Right lobe of liver (tissue), 6 donors: ENCODE measurements at places on chromosomes 6 and 20. TPM values are rescaled to one million over a fixed set of nuclear protein-coding genes. Genes with fewer than 3 reads are reported as not detected.
A peak's percentile ranks its signal among the peaks of the same experiment; 100 is the strongest.

DNA sequence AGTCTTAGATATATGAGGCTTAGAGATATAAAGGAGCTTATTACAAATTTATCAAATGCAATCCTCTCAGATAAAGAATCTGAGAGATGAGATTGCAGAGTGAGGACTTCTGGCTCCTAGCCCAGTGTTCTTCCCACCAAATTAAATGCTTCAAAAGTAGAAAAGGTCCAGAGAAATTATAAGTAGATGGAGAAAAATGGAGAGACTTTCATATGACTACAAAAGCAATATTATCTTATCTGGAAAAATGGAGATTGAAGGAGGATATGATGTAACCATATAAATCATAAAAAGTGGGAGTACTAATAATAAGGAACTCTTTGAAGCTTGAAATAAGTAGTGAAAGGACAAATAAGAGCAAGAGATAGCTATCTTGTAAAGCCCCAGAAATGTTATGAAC lies 2.8 kb downstream of the KCTD20 start:
- no peak overlapping the region for H3K4me3 ChIP-seq
- DNase-seq, result no peak
- no peaks in the 10 kb centered on the region for H3K27me3 ChIP-seq
- H3K4me1 ChIP-seq, result peaks cover 3% of the 10 kb centered on the region

GRCh38 chr6:45855642-45856394 lies 159.8 kb downstream of the CLIC5 start:
- no peak for DNase-seq
- H3K4me3 ChIP-seq, result no peak overlapping the region
- no peaks in the 10 kb centered on the region for H3K4me1 ChIP-seq
- H3K27me3 ChIP-seq, result no peaks in the 10 kb centered on the region

DNA sequence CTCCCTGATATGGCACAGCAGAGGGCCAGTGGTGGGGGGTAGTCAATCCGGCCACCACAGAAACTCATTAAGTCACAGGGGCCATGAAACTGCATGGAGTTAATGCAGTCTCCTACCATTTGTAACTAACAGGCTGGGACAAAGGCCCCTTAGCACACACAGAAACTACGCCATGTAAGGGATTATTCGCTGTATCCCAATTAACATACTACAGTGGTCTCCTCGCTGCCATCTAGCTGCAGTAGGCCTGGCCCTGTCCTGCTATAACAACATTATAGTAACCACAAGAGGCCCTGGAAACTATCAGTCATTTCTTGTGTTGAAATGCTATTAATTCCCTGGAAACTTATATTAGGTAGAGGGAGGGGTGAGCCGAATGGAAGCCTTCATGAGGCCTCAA lies 72.3 kb upstream of the CCN2 start:
- no peaks in the 10 kb centered on the region for H3K4me1 ChIP-seq
- no peaks in the 10 kb centered on the region for H3K36me3 ChIP-seq
- DNase-seq, result no peak
- H3K27me3 ChIP-seq, result no peaks in the 10 kb centered on the region
- no peak overlapping the region for H3K4me3 ChIP-seq

DNA sequence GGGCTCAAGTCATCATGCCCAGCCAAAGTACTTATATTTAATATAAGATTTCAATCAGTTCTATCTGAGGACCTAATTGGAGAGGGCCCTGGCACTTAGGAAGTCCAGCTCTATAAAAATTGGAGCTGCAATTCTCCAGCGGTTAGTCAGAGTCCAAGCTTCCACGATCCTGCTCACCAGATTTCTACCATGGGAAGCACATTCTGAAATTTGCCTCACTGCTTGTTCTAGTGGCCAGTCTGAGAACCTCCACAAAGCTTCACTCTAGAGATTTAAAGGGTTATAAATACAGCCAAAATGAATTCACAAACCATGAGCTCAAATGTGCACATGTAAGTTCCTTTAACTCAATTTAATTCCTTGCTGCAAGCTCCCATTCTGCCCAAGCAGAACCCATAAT lies 33.5 kb downstream of the PNLDC1 start:
- no peak overlapping the region for H3K4me3 ChIP-seq
- no peak overlapping the region for H3K27ac ChIP-seq
- no peaks in the 10 kb centered on the region for H3K36me3 ChIP-seq
- H3K27me3 ChIP-seq, result no peaks in the 10 kb centered on the region

- H3K4me1 ChIP-seq, result no peaks in the 10 kb centered on the region
- peaks cover 51% of the 10 kb centered on the region for H3K27me3 ChIP-seq
- DNase-seq, result no peak
- no peaks in the 10 kb centered on the region for H3K36me3 ChIP-seq
- H3K4me3 ChIP-seq, result no peak overlapping the region
- H3K27ac ChIP-seq, result no peak overlapping the region
Observed at GRCh38 chr6:98842342-98843180, 8.2 kb downstream of the POU3F2 start.

DNA sequence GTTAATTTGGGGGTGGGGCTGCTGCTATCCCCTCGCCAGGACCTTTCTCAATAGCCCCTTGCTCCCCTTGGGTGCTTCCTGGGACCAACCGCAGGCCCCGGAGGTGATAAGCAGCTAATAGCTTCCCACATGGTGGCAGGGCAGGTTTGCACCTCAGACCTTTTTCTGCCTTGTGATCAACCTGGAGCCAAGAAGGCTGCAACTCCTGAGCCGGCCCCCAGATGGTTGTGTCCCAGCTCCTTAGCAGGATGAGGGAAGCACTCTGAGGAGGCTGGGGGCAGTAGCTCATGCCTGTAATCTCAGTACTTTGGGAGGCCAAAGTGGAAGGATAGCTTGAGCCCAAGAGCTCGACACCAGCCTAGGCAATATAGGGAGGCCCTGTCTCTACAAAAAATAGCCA lies 85.5 kb downstream of the BMP7 start:
- no peak overlapping the region for H3K4me3 ChIP-seq
- H3K36me3 ChIP-seq, result no peaks in the 10 kb centered on the region
- no peak overlapping the region for H3K27ac ChIP-seq
- no peaks in the 10 kb centered on the region for H3K27me3 ChIP-seq
- DNase-seq, result no peak
- H3K4me1 ChIP-seq, result no peaks in the 10 kb centered on the region

GRCh38 chr6:156449569-156449968 lies 327.6 kb upstream of the ARID1B start:
- no peaks in the 10 kb centered on the region for H3K27me3 ChIP-seq
- H3K4me3 ChIP-seq, result no peak overlapping the region
- no peaks in the 10 kb centered on the region for H3K36me3 ChIP-seq
- DNase-seq, result no peak
- no peaks in the 10 kb centered on the region for H3K4me1 ChIP-seq

DNA sequence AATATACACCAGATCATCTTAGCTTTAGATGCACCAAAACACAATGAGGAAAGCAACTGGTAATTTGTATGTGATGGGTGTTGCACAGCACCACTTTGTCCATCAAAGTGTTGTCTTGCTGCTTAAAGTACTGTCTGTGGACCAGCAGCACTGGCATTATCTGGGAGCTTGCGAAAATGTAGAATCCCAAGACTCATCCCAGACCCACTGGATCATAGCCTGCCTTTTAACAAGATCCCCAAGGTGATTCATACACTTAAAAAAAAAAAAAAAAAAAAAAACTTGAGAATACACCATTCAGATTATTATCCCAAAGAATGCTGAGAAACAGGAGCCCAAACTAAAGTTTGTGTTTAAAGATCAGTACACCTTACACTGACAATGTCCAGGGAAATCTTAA lies 123.4 kb downstream of the TASP1 start:
- no peak for DNase-seq
- no peaks in the 10 kb centered on the region for H3K36me3 ChIP-seq
- H3K27me3 ChIP-seq, result no peaks in the 10 kb centered on the region
- H3K27ac ChIP-seq, result no peak overlapping the region

- no peak overlapping the region for H3K4me3 ChIP-seq
- H3K36me3 ChIP-seq, result no peaks in the 10 kb centered on the region
Observed at GRCh38 chr20:34578025-34578424, 19.5 kb downstream of the MAP1LC3A start.

- no peak overlapping the region for H3K4me3 ChIP-seq
- H3K27ac ChIP-seq, result no peak overlapping the region
- no peaks in the 10 kb centered on the region for H3K4me1 ChIP-seq
- no peaks in the 10 kb centered on the region for H3K36me3 ChIP-seq
Observed at GRCh38 chr6:70375166-70375565, 38.1 kb upstream of the FAM135A start.

DNA sequence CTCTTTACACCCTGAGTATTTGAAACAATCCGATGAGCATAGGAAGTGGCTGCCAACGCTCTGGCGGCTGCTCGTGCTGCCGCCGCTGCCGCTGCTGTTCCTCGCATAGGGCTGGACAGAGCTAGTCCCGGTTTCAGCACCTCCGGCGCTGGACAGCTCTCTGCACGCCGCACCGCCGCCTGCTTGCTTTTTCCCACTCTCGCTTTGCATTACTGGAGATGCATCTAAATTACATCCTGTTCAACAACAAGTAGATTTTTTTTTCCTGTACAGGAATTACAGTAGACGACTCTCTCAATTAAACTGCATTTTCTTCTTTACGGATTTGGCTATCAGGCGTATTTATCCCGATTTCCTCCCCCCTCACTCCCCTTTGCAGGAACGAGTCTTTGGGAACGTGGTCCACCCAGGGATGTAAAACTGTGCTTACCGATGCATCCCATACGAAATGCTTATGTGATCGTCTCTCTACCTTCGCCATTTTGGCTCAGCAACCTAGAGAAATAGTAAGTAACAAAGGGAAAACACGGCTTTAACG lies 563.8 kb downstream of the LMBRD1 start:
- H3K36me3 ChIP-seq, result no peaks in the 10 kb centered on the region
- peak; percentile 71 for DNase-seq
- H3K27ac ChIP-seq, result no peak overlapping the region
- H3K4me1 ChIP-seq, result no peaks in the 10 kb centered on the region
- H3K27me3 ChIP-seq, result no peaks in the 10 kb centered on the region

- no peak for DNase-seq
- H3K4me3 ChIP-seq, result no peak overlapping the region
- H3K27ac ChIP-seq, result no peak overlapping the region
- no peaks in the 10 kb centered on the region for H3K27me3 ChIP-seq
- no peaks in the 10 kb centered on the region for H3K36me3 ChIP-seq
- no peaks in the 10 kb centered on the region for H3K4me1 ChIP-seq
Observed at GRCh38 chr6:144586986-144587385, 301.9 kb downstream of the UTRN start.

- DNase-seq, result no peak
- H3K27me3 ChIP-seq, result no peaks in the 10 kb centered on the region
- H3K36me3 ChIP-seq, result no peaks in the 10 kb centered on the region
- no peaks in the 10 kb centered on the region for H3K4me1 ChIP-seq
Observed at GRCh38 chr6:75579951-75580350, 21.7 kb upstream of the SENP6 start.

- H3K4me3 ChIP-seq, result peak within 1 kb of the TSS; percentile 53
- no peaks in the 10 kb centered on the region for H3K27me3 ChIP-seq
- peaks cover 21% of the 10 kb centered on the region for H3K4me1 ChIP-seq
- DNase-seq, result peak; percentile 65
Observed at GRCh38 chr6:169724494-169725124, at the start of gene PHF10. TSS of gene PHF10 (minus strand) at chr6:169724500. CDS start at chr6:169723931, 569 bp downstream.

- H3K4me3 ChIP-seq, result no peak overlapping the region
- H3K36me3 ChIP-seq, result no peaks in the 10 kb centered on the region
- DNase-seq, result no peak
- H3K27me3 ChIP-seq, result no peaks in the 10 kb centered on the region
- no peak overlapping the region for H3K27ac ChIP-seq
- H3K4me1 ChIP-seq, result no peaks in the 10 kb centered on the region
Observed at GRCh38 chr6:30880698-30881252, 3.5 kb upstream of the DDR1 start.

- H3K4me3 ChIP-seq, result no peak overlapping the region
- no peaks in the 10 kb centered on the region for H3K27me3 ChIP-seq
- H3K27ac ChIP-seq, result no peak overlapping the region
Observed at GRCh38 chr20:40993794-40994540, 34.7 kb upstream of the TOP1 start.

GRCh38 chr6:43644940-43645612 lies at the start of gene RSPH9:
TSS of gene RSPH9 (plus strand) at chr6:43645036. CDS start at chr6:43645099, 63 bp downstream.
- H3K4me1 ChIP-seq, result no peaks in the 10 kb centered on the region
- no peaks in the 10 kb centered on the region for H3K27me3 ChIP-seq
- H3K27ac ChIP-seq, result no peak within 1 kb of the TSS
- H3K4me3 ChIP-seq, result peak within 1 kb of the TSS; percentile 38

GRCh38 chr20:57395111-57395966 lies 4.1 kb downstream of the RBM38 start:
- H3K27ac ChIP-seq, result no peak overlapping the region
- no peaks in the 10 kb centered on the region for H3K4me1 ChIP-seq
- no peak for DNase-seq
- H3K4me3 ChIP-seq, result no peak overlapping the region

DNA sequence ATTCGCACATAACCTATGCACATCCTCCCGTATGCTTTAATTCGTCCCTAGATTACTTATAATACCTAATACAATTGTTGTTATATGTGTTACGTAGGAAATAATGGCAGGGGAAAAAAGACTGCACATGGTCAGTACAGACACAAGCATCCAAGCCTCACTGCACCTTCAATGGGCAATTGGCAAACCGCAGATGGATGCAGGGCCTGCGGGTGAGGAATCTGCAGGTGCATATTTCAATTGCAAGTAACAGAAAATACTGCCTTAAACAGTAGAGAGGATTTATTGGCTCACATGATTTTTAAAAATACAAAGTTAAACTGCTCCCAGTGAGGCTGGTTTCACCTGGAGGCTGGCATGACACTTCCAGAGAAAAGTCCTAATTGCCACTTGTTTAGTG lies 142.1 kb upstream of the MLN start:
- H3K36me3 ChIP-seq, result no peaks in the 10 kb centered on the region
- no peak overlapping the region for H3K4me3 ChIP-seq
- H3K27me3 ChIP-seq, result no peaks in the 10 kb centered on the region
- no peak for DNase-seq
- no peaks in the 10 kb centered on the region for H3K4me1 ChIP-seq
- H3K27ac ChIP-seq, result no peak overlapping the region

GRCh38 chr20:45254383-45255262 lies at the start of gene SLPI:
TSS of gene SLPI (minus strand) at chr20:45254564. CDS start at chr20:45254543, 21 bp downstream.
- no peaks in the 10 kb centered on the region for H3K4me1 ChIP-seq
- DNase-seq, result peak; percentile 55
- peak within 1 kb of the TSS; percentile 22 for H3K4me3 ChIP-seq
- H3K27ac ChIP-seq, result peak within 1 kb of the TSS; percentile 94

- no peaks in the 10 kb centered on the region for H3K36me3 ChIP-seq
- no peaks in the 10 kb centered on the region for H3K27me3 ChIP-seq
- no peak overlapping the region for H3K27ac ChIP-seq
- H3K4me1 ChIP-seq, result no peaks in the 10 kb centered on the region
Observed at GRCh38 chr6:132443206-132443605, 41.9 kb upstream of the MOXD1 start.

Gene CRISP3
- total RNA-seq, result 0.40 TPM

Gene HLA-DRB1
- 46.1 TPM for total RNA-seq

Gene CDSN
- not detected for total RNA-seq

Gene TNNC2
- total RNA-seq, result 0.37 TPM

Gene HRH3
- not detected for total RNA-seq

Gene GABRR1
- total RNA-seq, result not detected

Gene MAFB
- 16.6 TPM for total RNA-seq

Gene TBC1D20
- 13.7 TPM for total RNA-seq

Gene HSPA1B
- total RNA-seq, result 49.4 TPM

Gene EFCAB8
- 0.17 TPM for total RNA-seq
